Frontal cortex (tissue), 4 donors: ENCODE measurements at places on chromosomes 2 and 18.
A peak's percentile ranks its signal among the peaks of the same experiment; 100 is the strongest.

DNA sequence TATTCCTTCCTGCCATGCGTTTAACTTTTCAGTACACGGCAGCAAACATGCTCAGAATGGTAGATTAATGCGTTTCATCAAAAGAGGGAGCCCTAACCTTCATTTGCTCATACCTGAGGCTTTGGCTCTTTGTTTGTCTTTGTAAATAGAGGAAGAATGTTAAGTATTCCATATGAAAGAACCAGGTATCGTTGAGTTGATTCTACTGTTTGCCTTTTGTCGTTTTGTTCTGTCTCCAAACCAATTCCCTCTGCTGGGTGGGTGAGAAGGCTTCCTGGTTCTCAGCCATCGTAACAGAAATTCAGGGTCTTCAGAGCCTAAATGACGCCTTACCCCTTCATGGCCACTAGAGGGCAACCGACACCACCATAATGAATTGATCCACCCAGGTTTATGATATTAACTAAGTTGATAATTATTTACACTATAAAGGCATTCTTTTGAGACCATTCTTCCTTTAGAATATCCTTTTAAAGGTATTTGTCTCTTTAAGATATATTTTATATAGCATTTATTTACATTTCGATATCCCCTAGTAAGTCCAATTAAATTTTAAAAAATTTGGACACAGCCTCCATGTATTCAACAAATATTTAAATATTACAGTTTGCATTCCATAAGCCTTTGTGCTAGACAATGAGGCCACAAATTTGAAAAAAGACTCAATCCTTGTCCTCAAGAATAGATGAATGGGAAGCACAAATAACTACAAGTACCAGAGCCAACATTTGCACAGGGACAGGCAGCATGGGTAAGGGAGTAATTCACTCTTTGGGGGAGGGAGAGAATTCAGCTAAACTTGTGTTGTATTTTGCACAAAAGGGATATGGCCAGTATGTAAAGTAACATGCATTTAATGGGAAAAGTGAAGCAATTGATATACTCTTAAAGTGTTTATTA lies 48.1 kb downstream of the TIMM21 start:
- DNase-seq: peak; percentile 70

DNA sequence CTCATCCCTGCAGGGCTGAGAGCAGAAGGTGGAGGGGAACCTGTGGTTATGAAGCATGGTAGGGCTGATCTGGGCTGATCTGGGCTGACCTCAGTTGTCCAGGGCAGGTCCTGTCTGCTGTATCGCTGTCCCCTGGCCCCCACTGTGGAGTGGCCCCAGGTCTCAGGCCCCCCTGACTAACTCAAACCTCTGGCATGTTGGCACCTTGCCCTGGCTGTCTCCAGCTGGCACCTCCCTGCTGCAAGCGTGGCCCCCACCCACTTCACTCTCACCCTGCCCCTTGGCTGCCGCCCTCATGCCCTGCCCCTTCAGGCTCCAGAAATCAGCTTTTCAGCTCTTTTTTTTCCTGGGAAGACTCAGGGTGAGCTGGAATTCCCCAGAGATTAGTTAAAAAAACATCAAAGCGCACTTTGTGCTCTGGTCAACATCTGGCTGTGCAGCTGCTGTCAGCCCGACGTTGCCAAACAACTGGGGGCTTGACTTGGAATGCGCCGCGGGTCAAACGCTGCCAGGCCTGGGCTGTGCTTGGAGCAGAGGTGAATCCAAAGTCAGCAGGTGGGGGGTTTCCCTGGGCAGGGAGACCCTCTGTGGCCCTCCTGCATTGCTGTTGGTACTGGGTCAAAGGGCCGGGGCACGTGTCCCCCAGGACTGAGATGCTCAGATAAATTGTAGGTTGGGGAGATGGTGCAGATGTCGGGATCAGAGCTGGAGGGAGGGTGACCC lies 173.8 kb upstream of the HDAC4 start:
- DNase-seq: no peak

DNA sequence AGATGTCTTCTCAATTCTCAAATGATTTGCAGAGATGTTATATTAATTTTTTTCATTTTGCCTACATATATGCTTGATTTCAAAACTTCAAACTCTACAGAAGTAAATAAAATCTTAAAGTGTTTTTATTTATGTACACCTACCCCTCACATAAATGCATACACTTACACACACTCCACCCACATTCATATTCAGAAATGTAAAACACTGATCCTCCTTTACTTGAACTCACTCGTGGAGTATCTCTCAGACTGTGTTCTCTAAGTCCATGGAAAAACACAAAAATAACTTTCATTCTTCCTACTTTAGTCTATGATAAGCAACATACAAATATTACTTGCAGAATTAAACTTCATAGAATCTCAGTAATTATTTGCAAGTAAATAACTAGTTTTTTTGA lies 209.1 kb upstream of the RBMS1 start:
- DNase-seq: no peak

GRCh38 chr2:114542695-114543094 lies 100.3 kb downstream of the DPP10 start:
- no peak for DNase-seq

GRCh38 chr2:138814123-138814898 lies 34.1 kb upstream of the NXPH2 start:
- no peak for DNase-seq

DNA sequence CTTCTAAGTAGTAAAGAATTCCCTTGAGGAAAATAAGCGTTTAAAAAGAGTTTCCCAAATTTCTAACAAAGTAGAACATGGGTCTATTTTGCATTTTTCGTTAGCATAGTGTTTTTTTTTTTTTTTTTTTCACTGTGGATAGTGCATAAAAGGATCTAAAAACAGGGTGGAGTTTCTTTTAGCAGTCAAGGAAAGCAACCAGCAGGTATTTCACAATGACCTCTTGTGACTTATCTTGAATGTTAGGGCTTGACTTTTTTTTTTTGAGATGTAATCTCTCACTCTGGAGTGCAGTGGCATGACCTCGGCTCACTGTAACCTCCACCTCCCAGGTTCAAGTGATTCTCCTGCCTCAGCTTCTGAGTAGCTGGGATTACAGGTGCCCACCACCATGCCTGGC lies 14.9 kb upstream of the DGKD start:
- DNase-seq: no peak

- no peak for DNase-seq
Observed at GRCh38 chr2:45964223-45964841, 312.9 kb downstream of the PRKCE start.

GRCh38 chr18:9832871-9833270 lies 52.9 kb upstream of the TXNDC2 start:
- DNase-seq: no peak
